ENCODE measurements at places on chromosomes 1 and 21.

GRCh38 chr1:234971586-234972297 is 156.9 kb downstream of the TOMM20 start:
- DNase-seq, result no peak

- DNase-seq, result peak; percentile 79
These were observed 162.6 kb downstream of the RUNX1 start for GRCh38 chr21:34886240-34887104.

GRCh38 chr1:148362216-148362611 is 120.9 kb downstream of the PPIAL4G start:
- no peak for DNase-seq

- peak; percentile 91 for DNase-seq
These were observed 82.0 kb upstream of the ROR1 start for GRCh38 chr1:63691701-63692425.

DNA sequence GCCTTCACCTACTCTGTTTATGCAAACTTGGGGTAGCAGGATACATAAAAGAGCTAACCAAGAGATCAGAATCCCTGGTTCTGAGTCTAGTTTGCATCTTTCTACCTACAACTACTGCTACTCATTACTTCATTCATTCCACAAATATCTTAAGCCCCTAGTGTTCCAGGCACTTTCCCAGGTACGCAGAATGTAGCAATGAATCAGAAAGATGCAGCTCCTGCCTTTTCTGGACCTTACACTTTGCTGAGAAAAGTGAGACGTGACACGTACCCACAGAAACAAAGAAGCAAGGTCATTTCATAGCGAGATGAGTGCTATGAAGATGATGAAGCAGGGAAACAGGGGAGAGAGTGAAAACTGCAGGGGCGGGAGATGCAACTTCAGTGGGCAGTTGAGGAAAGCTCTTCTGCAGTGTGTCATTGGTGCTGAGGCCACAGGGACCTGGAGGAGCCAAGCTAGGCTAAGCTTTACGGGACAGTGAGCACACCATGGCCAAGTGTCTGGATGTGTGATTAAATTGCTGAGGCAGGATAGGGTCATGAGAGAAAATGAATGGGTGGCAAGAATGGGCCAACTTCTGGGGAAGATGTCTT is 167.9 kb downstream of the TNFSF18 start:
- no peak for DNase-seq

- no peak for DNase-seq
These were observed at the start of gene HDGF for GRCh38 chr1:156751451-156751756. TSS of gene HDGF (minus strand) at chr1:156751675. CDS start at chr1:156751429, 246 bp downstream.

DNA sequence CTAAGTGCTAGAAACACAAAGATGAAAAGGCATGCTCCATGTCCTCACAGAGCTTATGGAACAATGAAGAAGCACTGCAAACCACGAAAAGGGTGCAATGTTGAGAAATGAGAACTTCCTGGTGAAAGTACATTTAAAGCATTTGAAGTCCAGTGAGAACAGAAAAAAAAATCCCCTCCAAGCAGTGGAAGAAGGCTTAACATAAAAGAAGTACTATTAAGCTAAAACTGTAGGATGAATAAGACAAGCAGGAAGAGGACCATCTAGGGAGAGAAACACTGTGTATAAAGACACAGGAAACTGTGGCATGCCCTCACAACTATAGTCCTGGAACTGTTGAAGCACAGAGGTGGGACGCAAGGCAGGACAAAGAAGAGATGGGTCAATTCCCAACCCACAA is 10.0 kb downstream of the TP53BP2 start:
- DNase-seq, result no peak

DNA sequence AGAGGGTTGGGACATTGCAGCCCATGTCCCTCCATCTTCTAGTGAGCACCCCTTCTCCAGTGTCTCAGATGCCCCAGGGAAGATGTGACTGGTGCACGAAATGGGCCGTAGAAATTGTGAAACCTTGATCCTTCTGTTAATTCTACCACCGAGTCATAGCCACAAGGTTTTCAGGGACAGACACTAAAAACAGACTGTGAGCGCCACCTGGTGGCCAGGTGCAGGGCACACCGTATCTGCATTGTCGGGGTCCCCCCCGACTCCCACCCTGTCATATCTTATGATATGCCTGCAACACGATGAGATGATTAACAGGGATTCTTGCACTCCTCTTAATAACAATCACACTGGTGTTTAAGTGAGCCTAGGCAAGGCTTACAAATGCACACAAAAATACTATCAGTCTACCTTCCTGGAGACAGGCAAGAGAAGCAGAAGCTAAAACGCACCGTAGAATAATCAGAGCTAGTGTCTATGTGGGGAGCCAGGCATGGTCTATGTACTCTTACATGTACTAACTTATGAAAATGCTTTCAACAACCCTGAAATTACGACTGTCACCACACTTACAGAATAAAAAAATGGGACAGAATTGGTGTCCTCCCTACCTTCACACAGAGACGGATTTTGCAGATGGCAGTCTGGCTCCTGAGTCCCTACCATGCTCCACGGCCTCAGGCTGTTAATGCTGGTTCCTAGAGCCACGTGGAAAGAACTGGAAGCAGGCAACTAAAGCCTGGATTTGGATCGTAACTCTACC is 57.9 kb downstream of the FHAD1 start:
- peak; percentile 76 for DNase-seq

- no peak for DNase-seq
These were observed at the start of gene C1orf210 for GRCh38 chr1:43285269-43285990. TSS of gene C1orf210 (minus strand) at chr1:43285581. CDS start at chr1:43283270, 2,311 bp downstream.

- DNase-seq, result no peak
These were observed 24.2 kb upstream of the OSBPL9 start for GRCh38 chr1:51592711-51593110.

DNA sequence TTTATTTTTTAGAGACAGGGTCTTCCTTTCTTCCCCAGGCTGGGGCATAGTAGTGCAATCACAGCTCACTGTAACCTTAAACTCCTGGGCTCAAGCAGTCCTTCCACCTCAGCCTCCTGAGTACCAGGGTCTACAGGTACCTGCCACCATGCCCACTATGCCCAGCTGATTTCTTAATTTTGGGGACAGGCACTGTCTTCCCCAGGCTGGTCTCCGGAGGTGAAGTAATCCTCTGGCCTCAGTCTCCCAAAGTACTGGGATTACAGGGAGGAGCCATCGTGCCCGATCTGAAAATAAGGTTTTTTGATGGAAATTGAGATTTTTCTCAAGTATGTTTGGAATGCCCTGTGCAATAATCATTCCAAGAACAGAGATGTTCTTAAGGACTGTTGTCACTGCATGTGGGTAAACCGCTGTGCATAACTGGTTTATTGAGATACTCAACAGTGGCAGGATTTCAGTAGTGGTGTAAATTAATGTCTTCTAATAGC is 934 bp upstream of the MSH4 start:
- DNase-seq, result no peak

- no peak for DNase-seq
These were observed 219.6 kb upstream of the POU3F1 start for GRCh38 chr1:38266197-38266520.

GRCh38 chr1:118504221-118504644 is 319.2 kb upstream of the SPAG17 start:
- DNase-seq, result no peak

DNA sequence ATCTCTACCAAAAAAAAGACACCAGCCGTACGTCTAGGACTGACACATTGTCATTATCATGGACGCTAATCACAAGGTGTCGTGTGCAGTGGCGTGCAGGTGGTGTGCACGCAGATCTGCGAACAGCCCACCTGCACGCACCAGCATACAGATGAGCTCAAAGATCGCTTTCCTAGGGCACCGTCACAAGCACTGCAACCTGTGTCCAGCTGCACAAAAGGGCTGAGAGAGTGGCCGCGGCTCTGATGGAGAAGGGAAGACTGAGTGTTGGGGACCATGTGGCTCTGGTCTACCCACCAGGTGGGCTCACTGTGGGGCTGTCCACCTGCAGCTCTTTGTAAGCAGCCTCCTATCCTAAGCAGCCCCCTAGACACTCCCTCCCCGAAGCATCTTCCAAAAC is 50.9 kb downstream of the S100B start:
- no peak for DNase-seq

DNA sequence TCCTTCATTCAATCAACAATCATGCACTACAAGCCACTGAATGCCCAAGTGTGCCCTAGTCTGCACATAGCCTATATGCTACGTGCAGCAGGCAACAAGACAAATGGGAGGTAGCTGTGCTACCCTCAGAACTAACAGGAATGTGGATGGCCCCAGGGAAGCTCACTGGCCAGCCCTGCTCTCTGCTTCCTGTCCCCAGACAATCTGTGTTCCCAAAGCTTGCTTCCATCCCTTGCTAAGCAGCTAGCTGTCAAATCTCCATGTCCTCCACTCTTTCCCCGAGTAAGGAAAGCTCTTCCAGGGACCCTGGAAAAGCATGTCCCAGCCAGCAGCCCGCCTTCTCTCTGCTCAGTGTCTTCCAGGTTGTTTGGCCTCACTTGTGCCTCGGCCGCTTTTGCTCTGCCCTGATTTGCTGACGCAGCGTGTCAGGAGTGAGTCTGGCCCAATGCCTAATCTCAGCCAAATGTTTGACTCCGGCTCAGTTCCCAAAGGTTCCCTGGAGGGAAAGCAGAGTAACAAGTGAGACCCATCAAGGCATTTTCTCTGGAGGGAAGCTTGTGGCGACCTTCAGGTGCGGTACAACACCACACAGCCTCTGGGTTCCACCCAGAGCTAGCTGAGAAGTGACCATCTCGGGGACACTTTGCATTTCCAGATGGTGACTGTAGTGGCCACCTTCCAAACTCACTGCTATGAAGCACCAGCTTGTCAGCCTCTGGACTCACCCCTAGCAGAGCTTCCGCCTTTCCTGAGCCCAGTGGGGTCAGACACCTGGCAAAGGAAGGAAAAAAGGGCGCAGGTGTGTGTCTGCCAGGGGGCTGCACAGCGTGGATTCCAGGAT is 243.4 kb downstream of the RHOU start:
- DNase-seq, result peak; percentile 47

GRCh38 chr1:45230537-45230936 is 24.1 kb upstream of the ZSWIM5 start:
- no peak for DNase-seq

DNA sequence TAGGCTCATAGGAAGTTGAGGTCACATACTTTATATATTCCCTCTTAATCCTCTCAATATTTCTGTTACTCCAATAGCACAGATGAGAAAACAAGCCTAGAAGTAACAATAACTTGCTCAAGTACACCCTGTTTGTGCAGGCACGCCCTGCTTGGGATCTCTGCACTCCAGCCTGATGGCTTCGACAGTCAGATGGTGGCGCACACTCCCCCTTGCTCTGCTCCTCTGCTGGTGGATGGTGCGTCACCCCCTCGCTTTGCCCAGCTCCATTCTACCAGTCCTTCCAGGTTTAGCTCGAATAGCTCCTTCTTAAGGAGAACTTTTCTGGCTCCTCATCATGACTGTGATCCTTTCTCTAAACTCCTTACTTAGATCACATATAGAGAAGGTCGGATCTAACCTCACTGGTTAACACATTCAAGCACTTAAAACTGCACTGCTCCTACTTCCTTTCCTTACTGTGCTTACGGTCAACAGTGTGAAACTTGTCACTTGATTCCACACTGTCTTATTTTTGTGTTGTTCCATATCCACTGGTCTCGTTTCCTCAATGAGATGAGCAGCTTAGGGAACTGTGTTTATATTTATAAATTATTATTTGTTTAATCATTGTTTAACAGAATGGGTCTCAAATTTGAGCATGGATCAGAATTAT is 3.0 kb downstream of the TSPAN2 start:
- DNase-seq, result no peak

DNA sequence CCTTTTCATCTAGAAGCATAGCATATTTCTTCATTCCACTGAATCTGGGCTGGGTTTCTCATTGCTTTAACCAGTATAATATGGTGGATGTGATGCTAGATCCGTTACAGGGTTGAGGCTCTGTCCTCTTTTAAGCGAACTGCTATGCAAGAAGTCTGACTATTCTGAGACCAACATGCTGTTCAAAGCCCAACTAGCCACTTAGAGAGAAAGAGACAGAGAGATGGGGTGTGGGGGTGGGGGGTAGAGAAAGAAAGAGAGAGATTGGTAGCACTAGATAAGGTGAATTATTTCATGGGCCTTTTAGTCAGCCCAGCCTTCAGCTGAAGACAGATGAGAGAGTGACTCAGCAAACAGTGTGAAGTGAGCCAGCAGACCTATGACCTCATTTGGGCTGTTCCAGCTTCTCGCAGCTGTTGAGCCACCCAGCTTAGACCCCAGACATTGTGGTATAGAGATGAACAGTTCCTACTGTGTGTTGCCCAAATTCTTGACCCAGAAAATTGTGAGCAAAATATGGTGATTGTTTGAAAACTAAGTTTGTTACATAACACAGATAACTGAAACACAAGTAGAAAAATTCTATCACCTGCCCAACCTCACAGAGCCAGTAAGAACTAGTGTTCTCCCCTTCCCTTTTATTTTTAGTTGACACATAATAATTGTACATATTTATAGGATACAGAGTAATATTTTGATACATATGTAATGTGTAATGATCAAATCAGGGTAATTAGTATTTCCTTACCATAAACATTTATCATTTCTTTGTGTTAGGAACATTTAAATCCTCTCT is 40.7 kb upstream of the PRKACB start:
- peak; percentile 71 for DNase-seq

DNA sequence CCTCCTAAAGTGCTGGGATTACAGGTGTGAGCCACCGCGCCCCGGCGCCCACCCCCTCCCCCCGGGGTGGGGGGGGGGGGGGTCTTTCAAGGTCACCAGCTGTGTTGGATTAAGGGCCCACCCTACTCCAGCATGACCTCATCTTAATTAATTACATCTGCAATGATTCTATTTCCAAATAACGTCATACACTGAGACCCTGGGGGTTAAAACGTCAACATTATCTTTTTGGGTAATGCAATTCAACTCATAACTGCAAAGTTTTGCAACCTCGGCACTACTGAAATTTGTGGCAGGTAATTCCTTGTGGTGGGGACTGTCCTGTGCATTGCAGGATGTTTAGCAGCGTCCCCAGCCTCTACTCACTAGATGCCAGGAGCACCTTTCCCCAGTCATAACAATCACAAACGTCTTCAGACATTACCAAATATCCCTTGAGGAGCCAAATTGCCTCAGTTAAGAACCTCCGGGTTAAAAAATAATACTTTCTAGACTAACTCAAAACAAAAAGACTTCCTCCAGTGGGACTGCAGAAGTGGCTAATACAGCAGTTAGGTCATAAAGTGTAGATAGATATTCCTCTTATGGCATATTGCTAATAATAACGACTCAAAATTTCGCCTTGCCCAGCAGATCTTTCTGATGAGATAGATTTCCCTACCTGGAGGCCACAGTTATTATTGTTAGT is 233.0 kb upstream of the KAZN start:
- peak; percentile 73 for DNase-seq

GRCh38 chr1:83495560-83495959 is 503.4 kb downstream of the TTLL7 start:
- no peak for DNase-seq

DNA sequence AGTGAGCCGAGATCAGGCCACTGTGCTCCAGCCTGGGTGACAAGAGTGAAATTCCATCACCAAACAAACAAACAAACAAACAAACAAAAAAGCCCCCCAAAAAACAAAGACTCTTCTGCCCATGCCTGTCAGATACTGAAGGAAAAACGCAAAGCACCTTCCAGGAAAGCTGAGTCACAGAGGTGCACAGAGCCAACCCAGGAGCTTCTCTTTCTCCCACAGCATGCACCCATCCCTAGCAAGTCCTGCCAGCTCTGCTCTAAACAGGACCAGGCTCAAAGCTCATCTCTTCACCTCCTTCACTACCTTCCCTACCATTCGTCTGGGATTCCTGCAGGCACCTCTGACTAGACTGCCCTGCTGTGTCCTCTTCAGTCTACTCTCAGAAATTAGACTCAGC is 46.5 kb downstream of the ETS2 start:
- no peak for DNase-seq

- no peak for DNase-seq
These were observed 15.6 kb upstream of the CSF1 start for GRCh38 chr1:109894823-109895719.

- no peak for DNase-seq
These were observed 36.4 kb downstream of the TBCE start for GRCh38 chr1:235403593-235403992.
